ENCODE measurements at places on chromosomes 12 and 14.

GRCh38 chr12:43807386-43807785 is 1.3 kb upstream of the TWF1 start:
- no peak for DNase-seq

DNA sequence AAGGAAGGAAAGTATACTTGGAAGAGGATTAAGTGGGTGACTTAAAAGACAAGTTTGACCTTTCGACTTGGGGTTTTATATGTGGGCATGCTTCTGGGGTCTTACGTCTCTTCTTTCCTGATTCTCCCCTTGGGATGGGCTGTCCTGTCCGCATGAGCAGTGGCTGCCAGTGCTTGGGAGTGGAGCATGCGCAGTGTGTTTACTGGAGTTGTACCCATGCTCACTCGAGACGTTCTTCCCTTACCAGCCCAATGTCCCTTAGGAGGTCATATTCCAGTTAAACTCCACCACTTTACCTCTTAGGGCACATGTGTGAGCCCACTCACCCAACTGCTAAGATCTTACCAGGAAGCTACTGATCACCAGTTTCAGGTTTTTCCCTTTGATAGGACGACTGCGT is 20.0 kb upstream of the CHST11 start:
- no peak for DNase-seq

DNA sequence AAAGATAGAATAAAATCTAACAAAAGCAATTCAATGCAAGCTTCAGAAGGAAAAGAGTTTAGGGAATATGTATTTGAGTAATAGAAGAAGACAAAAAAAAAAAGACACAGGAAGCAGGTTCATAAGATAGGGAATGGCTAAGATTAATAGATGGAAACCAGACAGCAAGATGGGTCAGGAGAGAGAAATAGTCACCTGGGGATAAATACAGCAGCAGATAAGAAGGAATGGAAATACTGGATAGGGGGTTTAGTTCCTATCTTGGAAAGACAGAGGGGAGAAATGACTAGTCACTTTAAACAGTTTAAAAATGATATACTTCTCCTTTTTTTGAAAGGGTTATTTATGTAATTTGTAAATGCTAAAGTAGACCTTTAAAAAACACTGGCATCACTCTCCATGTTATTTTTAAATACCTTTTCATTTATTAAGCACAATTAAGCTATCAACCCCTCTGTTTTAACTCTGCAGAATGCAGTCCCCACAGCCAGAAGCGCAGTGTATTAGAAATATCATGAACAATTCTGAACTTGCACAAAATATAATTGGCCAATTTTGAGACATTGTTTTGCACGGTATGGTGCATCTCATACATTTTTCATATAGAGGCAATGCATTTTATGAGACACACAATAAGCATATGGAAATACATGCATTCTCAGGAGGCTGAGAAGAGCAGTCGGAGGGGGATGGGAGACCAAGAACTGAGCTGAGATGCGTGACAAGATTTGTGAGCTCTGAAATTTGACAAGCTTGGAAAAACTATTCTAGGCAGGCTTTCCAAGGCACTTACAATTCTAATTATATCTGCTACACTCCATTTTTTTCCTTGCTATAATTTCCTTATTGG is 303.4 kb upstream of the PRICKLE1 start:
- no peak for DNase-seq

DNA sequence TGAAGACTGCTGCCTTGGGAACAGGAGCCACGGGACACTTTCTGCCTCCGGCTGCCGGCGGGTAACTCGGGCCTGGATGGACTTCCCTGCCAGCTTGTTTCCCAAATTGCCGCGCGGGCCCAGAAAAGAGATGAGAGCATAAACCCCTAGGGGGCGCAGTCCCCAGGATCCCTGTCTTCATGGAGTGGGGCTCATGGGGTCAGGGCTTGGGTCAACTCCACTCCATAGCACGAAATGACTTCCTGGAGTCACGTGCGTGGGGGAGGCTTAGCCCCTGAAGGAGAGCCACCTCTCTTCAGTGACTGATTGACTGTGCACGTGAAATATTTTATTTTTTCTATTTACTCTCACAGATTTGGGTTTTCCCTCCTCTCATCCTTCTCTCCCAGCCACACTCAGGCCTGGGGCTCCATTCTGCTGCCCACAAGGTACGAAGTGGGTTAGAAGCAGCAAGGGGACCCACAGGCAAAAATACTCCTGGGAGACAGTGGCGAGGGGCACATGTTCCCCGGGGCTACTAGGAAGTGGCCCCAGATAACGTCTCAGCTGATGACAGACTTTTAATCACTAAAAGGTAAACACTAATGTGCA is 10.0 kb downstream of the PGF start:
- DNase-seq, result no peak

- DNase-seq, result no peak
Measured at GRCh38 chr12:2845280-2845679, 10.4 kb upstream of the NRIP2 start.

DNA sequence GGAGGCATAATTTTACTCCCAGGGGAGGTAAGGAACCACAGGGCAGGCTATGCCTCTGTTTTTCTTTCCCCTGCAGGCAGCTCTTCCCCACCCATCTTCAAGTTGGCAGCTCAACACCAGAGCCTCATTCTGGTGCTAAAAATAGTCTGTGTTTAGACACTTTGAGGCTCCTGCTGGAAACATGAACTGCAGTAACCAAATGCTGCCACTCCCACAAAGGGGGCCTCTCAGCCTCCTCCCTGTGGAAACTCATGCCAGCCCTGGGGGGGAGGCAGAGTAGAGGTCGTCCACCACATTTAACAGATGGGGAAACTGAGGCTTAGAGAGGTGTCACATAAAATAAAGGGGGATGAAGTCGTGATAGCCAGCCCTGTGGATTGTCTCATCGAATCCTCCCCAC is 61.4 kb downstream of the WSCD2 start:
- no peak for DNase-seq

DNA sequence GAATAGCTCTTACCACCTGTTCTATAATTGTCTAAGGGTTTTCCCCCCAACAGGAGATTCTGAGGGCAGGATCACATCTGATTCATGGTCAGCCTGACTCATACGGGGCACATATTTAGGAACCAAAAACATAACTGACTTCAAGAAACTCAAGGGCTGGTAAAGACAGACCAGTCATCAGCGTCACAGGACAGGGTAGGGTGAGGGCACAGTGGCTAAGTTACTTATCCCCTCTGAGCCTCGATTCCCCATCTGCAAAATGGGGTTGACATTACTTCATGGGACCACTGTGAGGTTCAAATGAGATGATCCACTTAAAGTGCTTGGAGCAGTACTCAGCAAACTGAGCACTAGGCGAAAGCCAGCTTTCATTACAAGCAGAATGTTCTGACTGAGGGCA is 606 bp downstream of the CINP start:
- DNase-seq, result peak; percentile 33

- DNase-seq, result no peak
Measured at GRCh38 chr14:50037852-50038251, 78.5 kb downstream of the VCPKMT start.

GRCh38 chr12:47835006-47835830 is 15.5 kb upstream of the HDAC7 start:
- DNase-seq, result no peak

GRCh38 chr12:21852251-21852650 is 77.7 kb upstream of the KCNJ8 start:
- DNase-seq, result no peak

DNA sequence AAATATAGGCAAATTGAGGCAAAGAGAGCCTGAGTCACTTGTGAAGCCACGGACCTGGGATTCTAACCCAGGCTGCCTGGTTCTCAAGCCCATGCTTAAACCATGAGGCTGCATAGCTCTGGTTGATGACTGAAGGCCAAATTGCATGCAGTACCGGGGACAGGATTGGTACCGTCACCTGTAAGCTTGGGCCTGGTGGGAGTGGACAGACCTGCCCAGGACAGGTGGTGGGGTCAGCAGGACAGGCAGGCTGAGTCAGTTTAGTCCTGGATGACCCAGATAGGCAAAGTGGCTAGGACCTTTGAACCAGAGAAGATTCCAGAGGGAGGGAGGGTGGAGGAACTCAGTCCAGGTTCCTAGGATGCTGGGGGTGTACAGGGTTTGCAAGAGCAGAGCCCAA is 25.8 kb downstream of the RIN3 start:
- no peak for DNase-seq

DNA sequence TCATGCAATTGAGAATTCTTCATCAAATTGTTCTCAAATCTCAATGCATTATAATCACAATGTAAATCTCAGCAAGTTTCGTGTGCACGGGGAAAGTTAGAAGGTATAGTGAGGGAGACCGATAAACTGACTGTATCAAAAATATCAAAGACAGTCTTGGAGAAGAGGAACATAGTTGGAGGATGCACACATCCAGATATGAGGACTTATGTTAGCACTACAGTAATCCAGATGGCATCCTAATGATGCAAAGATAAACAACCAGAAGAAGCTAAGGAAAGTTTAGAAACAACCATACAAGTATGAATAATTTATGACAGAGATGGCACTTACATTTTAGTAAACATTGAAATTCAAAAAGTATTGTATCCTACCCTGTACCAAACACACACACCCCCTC is 760.1 kb downstream of the RPS29 start:
- DNase-seq, result no peak

DNA sequence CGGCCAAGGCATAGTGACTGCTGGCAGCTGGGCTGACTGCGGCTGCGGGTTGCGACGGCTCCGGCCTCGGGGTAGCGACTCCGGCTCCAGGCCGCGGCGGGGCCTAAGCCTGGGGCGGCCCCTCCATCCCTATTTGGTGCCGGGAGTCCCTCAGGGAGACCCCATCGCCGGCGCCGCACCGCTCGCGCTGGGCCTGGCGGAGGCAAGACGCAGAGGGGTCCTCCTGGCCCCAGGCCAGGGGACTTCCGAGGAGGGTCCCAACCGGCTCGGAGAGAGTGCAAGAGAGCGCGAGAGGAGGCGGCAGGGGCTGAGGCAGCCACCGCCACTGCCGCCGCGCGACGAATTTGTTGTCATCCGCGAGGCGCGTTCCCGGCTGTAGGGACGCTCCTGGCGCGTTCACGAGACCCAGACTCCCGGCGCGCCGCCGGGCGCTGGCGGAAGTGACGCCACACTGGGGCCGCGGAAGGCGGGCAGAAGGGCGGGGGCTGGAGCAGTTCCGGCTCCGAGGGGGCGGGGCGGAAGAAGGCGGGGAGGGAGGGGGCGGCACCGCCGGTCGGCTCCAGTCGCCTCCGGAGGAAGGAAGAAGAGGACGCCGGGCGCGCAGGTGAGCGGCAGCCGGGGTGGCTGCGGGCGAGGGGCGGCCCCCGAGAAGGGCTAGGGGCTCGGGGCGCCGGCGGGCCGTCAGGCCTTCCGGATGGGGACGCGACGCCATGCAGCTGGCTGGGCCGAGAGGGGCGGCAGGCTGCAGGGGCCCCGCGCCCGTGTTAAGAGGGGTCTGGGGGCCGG is at the start of the genes ATG2B and GSKIP:
Gene ATG2B, minus strand, starts transcription at position 377 of the 786 bp plus-strand sequence. Its CDS starts 365 bp downstream, at position 12.
Gene GSKIP, plus strand, starts transcription at position 562 of the 786 bp plus-strand sequence. CDS start 18,722 bp downstream, outside the sequence.
- peak; percentile 94 for DNase-seq

DNA sequence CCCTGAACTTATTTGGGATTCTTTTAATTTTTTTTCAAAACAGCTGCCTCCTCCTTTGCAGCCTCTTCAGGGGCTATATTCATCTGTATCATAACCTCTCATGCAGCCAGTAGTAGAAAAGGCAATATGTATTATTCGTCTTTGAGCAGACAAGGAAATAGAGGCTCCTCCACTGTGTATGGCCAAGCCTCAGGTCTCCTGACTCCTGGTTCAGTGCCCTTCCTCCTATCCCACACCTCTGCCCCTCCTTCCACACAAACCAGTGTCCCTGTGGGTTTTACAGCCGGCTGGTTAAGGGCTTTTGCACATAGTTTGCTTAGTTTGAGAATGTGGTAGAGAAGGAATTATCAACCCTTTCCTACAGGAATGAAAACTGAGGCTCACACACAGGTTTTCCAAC is 8.8 kb upstream of the ACVRL1 start:
- DNase-seq, result no peak

GRCh38 chr14:61524211-61524806 is 171.0 kb upstream of the HIF1A start:
- DNase-seq, result no peak

GRCh38 chr14:84533791-84534190 is 996.2 kb upstream of the FLRT2 start:
- DNase-seq, result no peak

DNA sequence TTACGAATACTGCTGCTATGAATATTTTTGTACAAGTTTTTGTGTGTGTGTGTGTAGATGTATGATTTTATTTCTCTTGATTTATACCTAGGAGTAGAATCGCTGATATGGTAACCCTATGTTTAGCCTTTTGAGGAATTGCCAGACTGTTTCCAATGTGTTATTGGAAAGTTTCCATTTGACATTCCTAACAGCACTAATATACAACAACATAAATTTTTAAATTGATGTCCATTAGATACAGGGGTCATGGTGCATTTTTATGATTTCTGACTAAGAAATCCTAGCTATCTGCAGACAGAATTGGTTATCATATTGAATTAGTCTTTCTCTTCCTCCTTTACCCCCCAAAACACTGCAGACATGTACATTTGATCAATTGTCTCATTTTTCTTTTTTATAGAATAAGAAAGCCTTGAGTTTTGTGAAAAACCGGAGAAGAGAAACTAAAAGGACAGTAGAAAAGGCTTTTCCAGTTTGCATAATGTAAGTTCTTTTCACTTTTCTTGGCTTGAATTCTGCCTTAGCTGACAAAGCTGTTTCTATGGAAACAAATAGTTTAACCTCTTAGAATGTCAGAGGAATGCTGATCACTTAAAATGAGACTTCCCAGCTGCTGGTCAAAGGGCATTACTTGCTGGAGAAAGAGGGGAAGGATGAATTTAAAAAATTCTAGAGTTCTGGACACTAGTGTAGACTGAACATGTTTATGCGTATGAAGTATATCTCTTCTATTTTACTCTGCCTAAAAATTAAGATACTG is 28.2 kb downstream of the PALS1 start:
- no peak for DNase-seq

- DNase-seq, result no peak
Measured at GRCh38 chr12:57012600-57013465, 3.5 kb downstream of the TAC3 start.

GRCh38 chr14:63761351-63762117 is 33.7 kb upstream of the SGPP1 start:
- DNase-seq, result no peak

- no peak for DNase-seq
Measured at GRCh38 chr14:103213331-103213730, 90.1 kb downstream of the TNFAIP2 start.

DNA sequence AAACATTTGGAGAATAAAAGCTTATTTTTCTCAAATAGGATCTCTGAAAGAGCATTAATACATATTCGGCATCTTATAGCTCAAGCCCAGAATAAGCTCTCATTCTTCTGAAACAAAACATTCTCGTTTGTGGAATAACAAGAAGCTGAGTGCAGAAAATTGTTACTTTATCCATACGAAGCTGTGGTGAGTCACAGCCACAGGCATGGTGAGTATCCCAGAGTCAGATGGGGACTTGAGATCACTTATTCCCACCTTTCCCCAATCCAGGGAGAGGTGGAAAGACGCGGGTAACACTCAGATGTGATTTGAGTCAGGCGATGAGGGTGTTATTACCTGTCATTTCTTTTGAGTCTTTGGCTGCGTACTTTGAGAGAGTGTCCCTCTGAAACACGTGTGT is 214.6 kb upstream of the TMEM132C start:
- no peak for DNase-seq

DNA sequence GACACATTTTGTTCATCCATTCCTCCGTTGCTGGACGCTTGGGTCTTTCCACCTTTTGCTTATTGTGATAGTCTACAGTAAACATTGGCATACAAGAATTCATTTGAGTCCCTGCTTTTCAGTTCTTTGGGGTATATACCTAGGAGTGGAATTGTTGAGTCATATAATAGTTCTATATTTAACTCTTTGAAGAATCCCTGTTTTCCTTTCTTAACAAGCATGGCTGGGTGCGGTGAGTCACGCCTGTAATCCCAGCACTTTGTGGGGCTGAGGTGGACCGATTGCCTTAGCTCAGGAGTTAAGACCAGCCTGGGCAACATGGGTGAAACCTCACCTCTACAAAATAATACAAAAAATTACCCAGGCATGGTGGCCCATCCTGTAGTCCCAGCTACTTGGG is 75.4 kb downstream of the CCDC92 start:
- no peak for DNase-seq

Measured in stimulated activated CD4-positive, alpha-beta T cell treated with anti-CD3 and anti-CD28 coated beads, Interleukin-12 subunit alpha, Interleukin-12 subunit beta, amount 100 ng/mL, for 24 hours (primary cell).